ENCODE measurements at places on chromosomes 5 and 9.

DNA sequence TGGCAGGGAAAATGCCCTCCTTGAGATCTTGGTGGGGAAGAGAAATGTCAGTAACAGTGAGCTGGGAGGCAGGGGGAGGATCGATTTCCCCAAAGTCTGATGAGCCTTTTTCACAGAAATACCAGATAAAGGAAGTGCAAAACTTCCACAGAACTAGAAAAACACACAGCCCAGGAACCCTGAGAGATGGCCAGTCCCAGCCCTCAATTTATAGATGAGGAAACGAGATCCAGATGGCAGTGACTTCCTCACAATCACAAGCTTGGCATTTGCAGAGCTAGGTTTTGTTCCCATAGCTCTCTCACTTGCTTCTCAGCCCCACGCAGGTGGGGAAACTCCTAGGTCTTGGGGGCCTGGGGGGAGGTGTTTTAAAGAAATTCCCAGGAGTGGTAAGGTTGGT lies 3.8 kb upstream of the GGTA1 start:
- no peak for DNase-seq

DNA sequence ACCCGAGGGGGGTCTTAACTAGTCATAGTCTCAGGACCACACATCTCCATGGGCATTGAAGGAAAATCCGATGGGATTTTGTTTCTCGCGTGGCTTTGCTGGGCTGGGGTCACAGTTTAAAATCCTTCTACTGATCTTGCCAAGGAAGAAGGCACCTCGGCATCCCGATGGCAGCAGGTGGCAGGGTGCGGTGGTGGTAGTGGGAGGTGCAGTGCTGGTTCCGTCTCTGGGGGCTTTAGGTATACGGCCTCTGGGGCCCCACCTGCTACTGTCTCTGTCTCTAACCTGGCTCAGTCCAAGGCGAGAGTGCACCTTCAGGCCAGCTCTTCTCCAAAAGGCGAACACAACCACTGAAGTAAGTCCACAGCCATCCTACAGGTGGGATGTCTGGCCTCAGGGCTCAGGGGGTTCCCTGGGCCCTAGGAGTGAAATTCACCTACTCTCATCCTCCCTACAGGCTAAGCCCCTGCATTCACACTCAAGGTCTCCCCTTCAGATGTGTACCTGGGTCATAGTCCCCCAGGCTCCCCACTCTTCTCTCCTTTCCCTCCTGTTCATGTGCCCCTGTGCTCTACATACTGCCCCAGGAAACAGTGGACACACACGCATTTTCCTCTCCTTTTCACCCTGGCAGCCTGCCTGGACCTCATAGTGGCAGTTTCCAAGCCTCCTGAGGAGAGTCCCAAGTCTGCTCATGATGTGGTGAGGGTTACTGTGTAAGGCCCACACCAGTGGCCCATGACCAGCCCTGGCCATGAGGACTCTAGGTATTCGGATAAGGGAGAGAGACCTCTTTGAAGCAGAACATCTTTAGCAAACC lies 736 bp upstream of the FCN2 start:
- DNase-seq: no peak

GRCh38 chr9:91017245-91017644 lies 215.6 kb downstream of the SYK start:
- DNase-seq: no peak

DNA sequence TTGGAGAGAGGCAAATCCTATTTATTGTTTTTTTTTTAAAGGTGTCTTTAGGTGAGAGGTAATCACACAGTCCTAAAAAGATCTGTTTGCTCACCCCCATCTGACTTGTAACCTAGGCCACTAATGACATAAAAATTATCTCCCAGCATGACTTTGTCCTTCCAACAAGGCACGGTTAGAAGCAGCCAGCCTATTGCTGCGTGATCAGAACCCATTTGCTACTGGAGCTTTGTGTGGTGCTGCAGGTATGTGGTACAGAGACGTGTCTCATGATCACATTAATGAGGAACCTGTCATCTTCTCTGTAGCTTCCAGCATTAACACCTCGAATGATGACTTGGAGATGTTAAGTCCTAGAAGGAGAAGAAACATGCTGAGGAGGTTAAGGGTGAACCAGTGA lies 555.8 kb upstream of the TLE4 start:
- DNase-seq: no peak

DNA sequence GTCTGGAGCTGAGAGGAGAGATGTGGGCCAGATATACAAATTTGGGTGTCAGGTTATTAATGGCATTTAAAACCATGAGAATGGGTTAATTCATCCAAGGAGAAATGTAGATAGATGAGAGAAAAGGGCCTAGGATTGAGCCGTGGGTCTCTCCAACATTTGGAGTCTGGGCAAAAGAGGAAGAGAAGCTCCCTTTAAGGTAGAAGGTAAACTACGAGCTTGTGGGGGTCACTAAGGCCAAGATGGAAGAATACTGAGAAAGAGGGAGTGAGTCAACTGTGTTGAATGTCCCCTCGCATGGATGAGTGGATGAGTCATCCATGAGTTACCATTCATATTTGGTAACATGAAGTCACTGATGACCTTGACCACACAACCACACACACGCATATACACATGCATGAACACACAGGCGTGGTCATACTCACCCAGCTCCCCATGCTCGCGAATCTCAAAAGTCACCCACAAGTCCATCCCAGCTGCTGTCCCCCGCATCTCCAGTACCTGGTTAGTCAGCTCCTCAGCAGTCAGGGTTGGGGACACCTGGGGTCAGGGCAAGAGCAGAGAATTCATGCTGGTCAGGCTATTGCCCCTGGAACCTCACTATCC lies 6.8 kb upstream of the FCHSD1 start:
- DNase-seq: peak; percentile 95

GRCh38 chr9:72855321-72855720 lies 97.5 kb downstream of the ALDH1A1 start:
- no peak for DNase-seq

GRCh38 chr5:172641359-172642050 lies 442 bp downstream of the NEURL1B start:
- DNase-seq: no peak

GRCh38 chr5:35383041-35383440 lies 152.8 kb upstream of the PRLR start:
- no peak for DNase-seq

DNA sequence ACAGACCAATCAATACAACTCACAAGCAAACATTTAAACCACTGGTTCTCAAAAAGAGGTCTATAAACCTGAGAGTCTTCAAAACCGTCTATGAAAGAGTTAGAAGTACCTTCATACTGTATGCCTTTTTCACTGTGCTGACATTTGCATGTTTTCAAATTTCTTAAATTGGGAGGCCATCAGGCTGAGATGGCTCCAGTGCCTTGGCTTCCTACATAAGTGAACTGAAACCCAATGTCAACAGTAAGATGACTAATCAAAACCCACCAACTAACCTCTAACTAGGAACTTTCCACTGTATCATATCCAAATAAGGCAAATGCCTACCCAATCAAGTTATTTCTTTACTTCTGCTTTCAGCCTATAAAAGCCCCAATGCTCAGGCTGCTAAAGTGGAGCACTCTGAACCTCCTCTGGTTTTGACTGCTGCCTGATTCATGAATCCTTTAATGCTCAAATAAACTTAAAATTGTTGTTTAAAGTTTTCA lies 35.1 kb downstream of the FAM13B start:
- no peak for DNase-seq

GRCh38 chr5:131081913-131082488 lies 83.1 kb downstream of the HINT1 start:
- no peak for DNase-seq

- peak; percentile 85 for DNase-seq
Observed at GRCh38 chr9:4297151-4297785, 2.6 kb downstream of the GLIS3 start.

GRCh38 chr5:172199446-172199845 lies 5.5 kb downstream of the EFCAB9 start:
- DNase-seq: no peak

DNA sequence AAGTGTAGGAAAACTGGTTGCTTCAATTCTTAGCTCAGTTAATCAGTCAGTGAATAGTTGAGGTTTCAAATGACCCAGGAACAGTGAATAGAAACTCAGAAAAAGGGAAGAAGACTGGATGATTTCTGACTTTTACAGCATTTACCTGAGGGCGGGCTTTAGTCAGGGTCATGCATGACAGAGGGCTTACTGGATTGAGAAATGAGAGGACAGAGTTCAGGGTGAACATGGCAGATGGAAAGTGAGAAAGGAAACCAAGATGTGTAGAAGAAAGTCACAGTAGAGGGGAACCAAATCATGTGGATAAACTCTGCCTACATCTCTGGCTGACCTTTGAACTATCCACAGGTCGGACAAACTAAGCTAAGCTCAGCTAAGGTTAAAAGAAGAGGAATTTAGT lies 596.0 kb downstream of the SEMA5A start:
- no peak for DNase-seq

DNA sequence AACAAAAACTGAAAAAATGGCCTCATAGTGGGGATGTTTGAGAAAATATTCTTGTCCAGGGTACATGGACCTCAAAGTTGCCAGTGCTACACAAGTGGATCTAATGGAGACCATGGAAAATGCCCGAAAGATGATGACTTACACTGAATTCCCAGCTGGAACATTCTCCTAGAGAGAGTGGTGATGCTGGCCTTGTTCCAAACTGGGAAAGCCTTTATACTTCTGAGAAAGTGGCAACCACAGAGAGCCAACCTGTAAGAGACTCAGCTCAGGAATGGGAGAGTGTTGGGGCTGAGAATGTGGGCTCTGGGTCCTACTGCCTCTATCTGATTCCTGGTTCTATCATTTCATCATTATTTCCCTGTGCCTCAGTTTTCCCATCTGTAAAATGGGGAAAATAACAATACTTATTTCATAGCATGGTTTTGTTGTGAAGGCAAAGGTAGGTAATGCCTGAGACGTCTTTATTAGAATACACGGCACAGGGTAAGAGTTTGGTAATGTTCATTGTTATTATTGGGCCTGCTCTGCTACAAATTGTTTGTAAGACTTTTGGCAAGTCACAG lies 229.0 kb upstream of the PANK3 start:
- DNase-seq: no peak

All from hepatic stellate cell (primary cell).